HCT116 (cell line): ENCODE measurements at places on chromosomes 11 and 22.

DNA sequence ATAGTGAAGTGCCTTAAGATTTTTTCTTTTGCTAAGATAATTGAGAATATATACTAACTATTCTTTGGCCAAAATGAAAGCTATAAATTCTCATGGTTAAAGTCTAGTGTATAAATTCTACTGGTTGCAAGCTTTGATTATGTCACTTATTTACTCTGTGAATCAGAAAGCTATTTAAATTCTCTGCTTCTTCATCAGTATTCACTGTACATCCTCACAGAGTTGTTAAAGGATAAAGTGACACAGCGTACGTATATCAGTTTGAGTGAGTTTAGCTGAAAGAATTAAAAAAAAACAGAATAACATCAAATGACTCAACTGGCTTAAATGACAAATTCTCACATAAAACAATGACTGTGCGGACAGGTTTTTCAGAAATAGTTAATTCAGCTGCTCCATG, 453.1 kb downstream of the NELL1 start:
- DNase-seq: no peak

GRCh38 chr11:73314117-73314961, 6.3 kb downstream of the ARHGEF17 start:
- DNase-seq: no peak

DNA sequence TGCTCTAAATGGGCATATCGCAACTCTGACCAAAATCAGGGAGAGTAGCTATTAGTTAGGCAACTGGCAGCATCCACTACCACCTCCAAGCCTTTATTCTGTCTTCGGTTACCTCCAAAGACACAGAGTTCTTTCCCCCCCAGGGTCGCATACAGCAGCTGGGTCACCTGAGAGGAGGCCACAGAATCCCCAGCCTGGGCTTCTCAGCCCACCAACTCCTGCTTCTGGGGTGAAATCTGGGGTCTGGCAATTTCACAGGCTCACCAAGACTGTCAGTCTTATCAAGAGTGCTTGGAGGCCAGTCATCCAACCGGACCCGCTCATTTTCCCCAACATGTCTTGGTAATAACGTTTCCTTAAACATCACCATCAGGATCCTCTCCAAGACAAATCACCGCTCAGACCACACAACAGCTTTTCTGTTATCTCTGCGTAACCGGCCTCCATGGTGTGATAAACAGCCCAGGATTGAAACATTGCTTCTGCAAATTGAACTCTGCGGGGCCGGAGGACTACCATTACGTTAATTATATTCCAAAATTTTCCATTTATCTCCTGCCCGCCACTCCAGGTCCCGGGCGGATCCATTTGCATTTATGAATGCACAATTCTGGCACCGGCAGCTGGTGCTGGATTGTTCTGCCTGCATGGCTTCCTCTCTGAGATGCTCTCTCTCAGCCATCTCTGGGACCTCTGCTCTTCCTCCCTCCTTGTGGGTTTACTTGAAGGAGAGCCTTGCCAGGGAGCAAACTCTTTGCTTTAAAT, 35.6 kb downstream of the RTL6 start:
- no peak for DNase-seq

DNA sequence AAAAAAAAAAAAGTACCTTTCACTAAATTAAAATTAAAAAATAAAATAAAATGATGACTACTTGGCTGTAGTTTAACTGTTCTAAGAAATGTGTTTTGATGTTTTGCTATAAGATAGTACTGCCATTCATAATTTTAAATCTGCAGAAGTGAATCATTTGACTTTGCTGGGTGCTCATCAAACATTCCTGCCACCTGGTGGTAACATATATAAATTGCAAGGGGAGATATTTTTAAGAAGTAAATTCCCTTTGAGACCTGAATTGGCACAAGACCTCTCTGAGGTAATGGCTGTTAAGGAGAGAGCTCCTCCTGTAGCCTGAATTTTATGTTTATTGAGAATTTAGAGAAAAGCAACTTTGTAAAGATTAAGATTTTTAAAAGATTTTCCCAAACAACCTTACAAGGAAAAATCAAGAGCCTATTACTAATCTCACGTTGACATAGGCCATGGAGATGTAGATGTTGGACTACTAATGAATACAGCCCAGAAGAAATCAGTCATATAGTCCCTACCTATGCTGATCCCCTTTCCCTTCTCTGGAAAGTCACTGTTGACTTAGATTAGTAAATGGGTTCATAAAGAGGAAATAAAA, 11.9 kb upstream of the NARS2 start:
- no peak for DNase-seq

GRCh38 chr22:28576162-28576561, 103.5 kb downstream of the TTC28 start:
- no peak for DNase-seq
